Fibroblast of skin of right biceps (primary cell): ENCODE measurements at places on chromosomes 3 and 15.

DNA sequence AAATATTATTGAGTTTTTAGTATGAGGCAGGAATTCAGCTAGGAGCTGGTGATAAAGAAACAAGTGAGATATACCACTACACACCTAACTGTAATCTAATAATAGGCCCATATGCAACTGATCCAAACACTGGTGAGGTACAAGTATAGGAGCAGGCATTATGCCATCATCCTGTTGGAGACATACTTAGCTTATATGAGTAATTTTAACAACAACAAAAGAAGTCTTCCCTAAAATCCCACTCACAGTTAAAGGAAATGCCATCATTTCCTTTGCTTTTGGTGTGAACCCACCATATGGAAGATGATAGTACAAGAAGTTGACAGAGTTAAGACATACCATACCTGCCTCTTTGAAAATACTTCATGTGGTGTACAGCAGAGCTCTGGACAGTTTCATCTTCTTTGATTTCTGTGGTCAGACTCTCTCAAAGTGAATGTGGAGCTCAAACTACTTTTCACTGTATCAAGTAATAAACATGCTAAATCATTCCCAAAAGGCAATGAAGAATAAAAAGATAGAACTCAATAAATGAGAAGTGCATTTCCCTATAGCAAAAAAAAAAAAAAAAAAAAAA, 85.5 kb downstream of the CD200R1L start:
- peak; percentile 84 for DNase-seq

DNA sequence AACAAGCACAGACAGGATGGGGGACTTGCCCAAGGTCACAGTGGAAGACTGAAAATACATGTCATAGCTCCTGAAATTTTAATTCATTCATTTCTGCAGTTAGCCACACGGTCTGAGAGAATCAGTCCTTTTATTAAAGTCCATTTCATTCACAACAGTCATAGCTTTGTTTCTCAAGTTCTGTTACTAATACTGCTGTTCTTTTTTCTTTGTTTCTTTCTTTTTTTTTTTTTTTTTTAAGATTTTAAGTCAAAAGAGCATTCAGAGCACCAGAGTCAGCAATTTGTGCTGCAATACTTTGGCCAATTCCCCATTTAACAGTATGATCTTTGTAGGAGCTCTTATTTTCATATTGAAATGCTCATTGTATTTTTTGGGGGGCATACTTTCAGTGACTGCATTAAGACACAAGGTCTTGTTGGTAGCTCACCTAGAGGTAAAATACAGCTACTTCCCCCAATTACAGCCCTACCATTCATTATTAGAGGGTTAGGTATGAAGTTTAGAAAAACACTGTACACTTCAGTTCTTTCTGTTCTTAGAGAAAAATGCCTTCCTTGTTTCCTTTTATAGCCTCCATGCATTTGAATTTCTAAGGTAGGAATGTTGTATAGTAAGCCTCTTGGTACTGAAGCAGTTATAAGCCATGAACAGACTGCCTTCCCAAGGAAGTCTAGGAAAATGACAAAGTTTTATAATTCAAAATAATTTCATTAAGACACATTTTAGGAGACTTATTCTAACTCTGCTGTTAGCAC, 9.6 kb downstream of the GALK2 start:
- DNase-seq = no peak

- DNase-seq = peak; percentile 49
Observed at GRCh38 chr15:64686130-64686735, 89.2 kb downstream of the RBPMS2 start.

GRCh38 chr15:84914909-84915605, 30.6 kb downstream of the SLC28A1 start:
- DNase-seq = peak; percentile 88

GRCh38 chr15:101068961-101069653, 149.9 kb downstream of the LRRK1 start:
- DNase-seq = peak; percentile 43

DNA sequence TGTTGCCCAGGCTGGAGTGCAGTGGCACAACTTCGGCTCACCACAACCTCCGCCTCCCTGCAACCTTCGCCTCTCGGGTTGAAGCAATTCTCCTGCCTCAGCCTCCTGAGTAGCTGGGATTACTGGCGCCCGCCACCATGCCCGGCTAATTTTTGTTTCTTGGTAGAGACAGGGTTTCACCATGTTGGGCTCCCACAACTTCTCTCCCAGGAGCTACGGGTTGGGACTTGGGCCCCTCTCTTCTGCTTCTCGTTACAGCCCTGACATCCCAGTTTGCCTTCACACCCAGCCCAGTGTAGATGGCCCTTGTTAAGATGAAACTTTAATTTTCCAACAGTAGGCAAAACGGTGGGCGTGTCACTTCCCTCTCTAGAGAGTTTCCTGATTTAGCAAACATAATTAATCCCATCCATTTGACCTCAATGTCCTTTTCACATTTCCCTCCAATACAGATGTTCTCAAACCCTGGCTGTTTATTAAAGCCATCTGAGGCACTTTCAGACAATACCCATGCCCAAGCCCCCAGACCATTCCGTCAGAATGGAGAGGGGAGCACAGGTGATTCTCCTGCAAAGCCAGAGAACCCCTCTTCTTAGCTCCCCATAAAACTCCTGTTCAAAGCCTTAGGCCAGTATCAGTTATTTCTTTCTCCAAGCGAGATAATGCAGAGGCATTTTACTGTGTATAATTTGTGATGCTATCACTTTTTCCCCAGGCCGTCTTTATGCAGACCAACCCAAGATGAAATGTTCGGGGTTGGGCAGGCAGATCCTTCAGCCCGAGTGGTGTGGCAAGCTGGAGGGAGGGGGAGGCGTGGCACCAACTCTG, 245.7 kb downstream of the XXYLT1 start:
- DNase-seq = no peak

GRCh38 chr3:132723024-132723950, 1.1 kb upstream of the NPHP3 start:
- DNase-seq = peak; percentile 18

- no peak for DNase-seq
Observed at GRCh38 chr3:12380461-12380860, 91.6 kb downstream of the PPARG start.

- DNase-seq = no peak
Observed at GRCh38 chr3:162122405-162122804, 625.8 kb downstream of the OTOL1 start.

- DNase-seq = no peak
Observed at GRCh38 chr3:14524920-14525660, 15.1 kb downstream of the GRIP2 start.

- peak; percentile 99 for DNase-seq
Observed at GRCh38 chr3:12508291-12508700, 24.0 kb downstream of the TSEN2 start.

GRCh38 chr3:6168256-6168655, 692.7 kb upstream of the GRM7 start:
- DNase-seq = no peak

GRCh38 chr3:31050296-31050695, 155.8 kb upstream of the GADL1 start:
- no peak for DNase-seq

DNA sequence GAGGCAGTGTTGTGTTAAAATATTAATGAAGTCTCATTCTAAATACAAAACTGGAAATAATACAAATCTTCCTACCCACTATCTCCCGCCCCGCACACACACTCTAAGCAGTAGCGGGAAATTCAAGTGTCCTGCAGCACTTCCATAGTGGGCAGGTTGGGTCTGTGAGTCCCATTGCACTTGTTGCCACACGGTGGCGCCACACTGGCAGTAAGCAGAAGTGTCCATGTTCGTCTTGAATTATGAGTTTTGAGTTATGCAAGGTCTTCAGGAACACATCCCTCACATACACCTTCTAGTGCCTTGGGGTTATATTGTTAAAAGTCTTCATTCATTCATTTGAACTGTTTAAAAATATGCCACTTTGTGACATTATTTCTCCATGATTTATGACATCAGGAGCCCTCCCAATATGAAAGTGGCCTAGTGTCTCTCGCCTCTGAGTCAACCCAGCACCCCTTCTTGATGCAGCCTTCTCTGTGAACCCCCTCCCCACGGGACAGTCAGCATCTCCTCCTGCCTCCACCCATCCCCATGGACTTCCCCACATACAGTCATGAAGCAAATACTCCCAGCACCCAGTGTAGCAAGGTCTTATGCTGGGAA, 17.6 kb upstream of the CCDC174 start:
- DNase-seq = peak; percentile 38

- DNase-seq = peak; percentile 53
Observed at GRCh38 chr15:81400640-81401236, 26.7 kb upstream of the TMC3 start.

DNA sequence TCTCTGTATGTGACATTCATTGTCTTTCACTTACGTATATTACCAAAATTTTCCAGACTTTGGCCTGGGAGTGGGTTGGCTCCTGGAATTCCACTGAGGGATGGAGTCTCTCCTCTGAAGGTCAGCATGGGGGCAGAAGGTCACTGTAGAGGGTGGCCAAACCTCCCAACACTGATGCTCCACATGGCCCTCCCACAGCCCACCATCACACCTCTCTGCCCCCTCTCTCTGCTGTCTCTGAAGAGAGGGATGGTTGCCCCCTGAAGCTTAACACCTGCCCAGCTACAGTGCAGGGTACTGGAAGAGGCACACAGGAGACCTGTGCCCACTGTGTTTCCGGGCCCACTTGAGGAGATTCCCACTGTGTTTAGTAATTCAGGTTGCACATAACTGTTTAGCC, 52.2 kb downstream of the CMTM6 start:
- DNase-seq = no peak

- no peak for DNase-seq
Observed at GRCh38 chr15:31609258-31609681, 282.6 kb downstream of the KLF13 start.

GRCh38 chr15:72199721-72200212, 2.2 kb upstream of the GRAMD2A start:
- peak; percentile 68 for DNase-seq

- DNase-seq = no peak
Observed at GRCh38 chr3:152056987-152057386, 183.5 kb downstream of the SUCNR1 start.

DNA sequence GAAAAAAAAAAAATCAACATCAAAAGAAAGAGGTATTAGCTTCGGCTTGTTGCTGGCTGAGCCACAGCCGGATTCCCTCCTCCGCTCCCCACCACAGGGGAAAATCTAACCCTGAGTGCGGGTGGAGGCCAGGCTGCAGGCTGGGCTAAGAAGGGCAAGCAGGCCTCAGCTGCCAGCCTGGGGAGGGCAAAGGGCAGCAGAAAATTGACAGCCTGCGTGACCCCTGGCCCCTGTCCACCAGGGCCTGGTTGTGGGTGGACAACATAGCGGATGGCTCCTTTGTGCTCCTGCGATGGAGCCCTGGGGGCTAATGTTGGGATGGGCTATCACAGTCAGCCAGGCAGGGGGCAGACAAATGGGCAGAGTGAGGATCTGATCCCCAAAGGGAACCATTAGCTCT, 25.4 kb downstream of the CACNA2D2 start:
- DNase-seq = no peak

- no peak for DNase-seq
Observed at GRCh38 chr3:144496141-144496835, 524.7 kb downstream of the DIPK2A start.

- peak; percentile 79 for DNase-seq
Observed at GRCh38 chr15:64232400-64232799, 69.6 kb upstream of the PPIB start.

DNA sequence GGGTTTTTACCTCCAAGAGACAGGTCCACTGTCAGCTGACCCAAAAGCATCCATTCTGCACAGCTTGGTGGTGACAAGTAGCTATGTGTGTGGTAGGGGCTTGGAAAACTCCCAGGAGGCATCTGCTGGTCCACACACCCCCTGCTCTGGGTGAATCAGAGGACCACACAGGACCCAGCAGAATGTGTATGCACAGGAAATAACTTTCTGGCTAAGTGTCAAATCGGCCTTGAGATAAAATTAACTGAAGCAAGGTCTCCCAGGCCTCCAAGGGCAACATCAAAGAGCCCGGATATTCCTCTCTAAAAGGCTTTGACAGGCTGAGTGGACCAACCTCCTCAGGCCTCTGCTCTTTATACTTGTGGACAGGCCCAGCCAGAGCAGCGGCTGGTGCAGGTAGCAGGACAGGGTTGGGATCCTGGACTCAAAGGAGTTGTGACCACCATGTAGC, 66.5 kb downstream of the CTNNB1 start:
- peak; percentile 98 for DNase-seq

DNA sequence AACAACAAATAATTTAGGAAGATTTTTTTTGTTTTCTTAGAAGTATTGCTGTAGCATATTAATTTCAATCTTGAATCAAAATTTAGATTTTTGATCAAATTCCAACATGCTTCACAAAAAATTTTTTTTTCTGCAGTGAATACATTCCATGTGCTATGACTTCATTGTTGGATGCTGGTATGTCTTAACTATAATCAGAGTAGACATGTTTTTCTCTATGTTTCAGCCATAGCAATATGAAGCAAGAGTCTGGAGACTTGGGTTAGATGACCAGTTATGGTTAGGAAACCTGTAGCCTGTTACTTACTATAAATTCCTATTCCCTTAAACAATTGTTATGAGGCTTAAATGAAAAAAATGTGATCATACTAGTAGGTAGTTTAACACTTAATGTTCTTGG, 176.1 kb upstream of the CHL1 start:
- DNase-seq = no peak

DNA sequence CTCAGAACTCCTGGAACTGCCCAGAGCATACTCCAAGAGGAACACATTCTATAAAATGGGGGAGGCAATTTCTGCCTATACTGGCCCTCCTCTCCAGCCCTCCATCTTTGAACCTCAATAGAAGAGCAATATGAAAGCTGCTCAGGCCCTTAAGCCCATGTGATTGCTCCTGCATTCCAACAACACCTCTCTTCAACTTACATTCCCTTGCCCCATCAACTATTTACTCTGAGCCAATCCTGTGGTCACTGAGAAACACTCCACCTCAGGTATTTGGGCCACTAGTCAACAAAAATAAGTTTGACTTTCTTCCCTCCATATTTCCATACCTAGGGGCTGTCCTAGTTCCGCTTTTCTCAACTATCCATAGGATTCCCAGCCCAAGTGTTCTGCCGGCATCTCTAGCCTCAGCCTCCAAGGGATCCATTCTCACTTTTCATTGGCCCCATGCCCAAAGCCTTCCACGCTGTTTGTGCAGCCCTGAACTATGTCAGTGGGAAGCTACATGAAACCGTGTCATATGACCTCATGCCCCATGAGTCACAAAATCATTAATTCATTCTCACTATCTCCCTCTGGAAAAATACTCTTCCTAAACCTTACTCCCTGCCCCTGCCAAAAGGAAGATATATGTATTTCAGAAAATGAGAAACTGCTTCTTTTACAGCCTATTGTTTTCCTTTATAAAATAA, 61.6 kb downstream of the GJD2 start:
- peak; percentile 31 for DNase-seq
